Dermis microvascular lymphatic vessel endothelial cell (primary cell): ENCODE measurements at places on chromosomes 3 and 15. TPM values are rescaled to one million over a fixed set of nuclear protein-coding genes. Genes with fewer than 3 reads are reported as not detected.

Gene GP5
- total RNA-seq = 0.13 TPM in 2 replicates

DNA sequence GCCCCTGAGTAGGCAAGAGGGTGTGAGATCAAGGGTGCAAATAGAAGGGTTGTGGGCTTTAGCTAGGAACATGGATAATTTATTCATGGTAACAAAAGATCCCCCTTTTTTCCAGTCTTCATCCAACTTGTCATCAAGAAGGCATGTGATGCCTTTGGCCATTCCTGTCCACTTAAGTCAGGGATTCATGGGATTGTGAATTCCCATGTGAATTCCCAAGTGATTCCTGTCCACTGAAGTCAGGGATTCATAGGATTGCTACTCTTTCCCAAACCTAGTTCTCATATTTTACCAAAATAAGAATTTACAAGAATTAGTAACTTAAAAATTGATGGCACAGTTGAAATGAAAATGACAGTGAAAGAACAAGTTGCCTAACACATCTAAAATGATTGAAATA, 40.8 kb downstream of the HMG20A start:
- no peak for DNase-seq

DNA sequence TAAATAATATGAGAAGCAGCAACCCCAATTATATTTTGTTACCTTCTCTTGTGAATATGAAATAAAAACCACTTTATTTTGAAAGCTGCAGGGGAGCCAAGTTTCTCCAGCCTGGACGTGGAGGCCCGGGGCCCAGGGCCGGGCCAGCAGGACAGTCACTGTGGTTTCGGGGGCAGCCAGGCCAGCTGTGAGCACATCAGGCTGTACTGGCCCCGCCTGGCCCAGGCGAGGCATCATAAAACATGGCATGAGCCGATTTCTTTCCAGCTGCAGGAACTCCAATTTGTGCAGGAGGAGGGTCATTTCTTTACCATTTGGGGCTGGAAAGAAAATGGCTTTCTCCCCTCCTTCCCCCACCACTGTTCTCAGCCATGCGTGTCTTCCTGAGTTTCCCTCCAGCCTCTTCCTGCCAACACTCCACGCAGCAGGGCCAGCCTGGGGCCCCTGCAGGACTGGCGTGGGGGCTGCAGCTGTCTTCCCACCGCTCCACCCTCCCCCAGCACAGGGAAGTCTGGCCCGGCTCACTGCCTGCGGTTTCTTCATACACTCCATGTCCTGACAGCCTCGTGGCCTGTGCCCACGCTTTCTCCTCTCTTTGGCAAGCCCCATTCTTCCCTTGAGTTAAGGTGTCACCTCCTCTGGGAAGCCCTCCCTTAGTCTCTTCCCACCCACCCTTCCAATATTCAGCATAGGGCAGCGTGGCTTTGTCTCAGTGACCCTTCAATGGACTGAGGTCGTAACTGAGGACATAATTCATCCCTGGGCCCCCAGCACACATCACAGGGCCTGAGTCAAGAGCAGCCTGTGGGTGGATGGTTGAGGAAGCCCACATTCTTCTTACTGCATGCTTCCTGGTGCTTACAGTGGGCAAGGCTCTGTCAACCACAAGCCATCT, 135.8 kb downstream of the CHSY1 start:
- no peak for DNase-seq

Gene SLC24A5
- not detected in 2 replicates for total RNA-seq

- no peak for DNase-seq
Measured at GRCh38 chr3:158804441-158804840, 2.6 kb downstream of the MFSD1 start.

DNA sequence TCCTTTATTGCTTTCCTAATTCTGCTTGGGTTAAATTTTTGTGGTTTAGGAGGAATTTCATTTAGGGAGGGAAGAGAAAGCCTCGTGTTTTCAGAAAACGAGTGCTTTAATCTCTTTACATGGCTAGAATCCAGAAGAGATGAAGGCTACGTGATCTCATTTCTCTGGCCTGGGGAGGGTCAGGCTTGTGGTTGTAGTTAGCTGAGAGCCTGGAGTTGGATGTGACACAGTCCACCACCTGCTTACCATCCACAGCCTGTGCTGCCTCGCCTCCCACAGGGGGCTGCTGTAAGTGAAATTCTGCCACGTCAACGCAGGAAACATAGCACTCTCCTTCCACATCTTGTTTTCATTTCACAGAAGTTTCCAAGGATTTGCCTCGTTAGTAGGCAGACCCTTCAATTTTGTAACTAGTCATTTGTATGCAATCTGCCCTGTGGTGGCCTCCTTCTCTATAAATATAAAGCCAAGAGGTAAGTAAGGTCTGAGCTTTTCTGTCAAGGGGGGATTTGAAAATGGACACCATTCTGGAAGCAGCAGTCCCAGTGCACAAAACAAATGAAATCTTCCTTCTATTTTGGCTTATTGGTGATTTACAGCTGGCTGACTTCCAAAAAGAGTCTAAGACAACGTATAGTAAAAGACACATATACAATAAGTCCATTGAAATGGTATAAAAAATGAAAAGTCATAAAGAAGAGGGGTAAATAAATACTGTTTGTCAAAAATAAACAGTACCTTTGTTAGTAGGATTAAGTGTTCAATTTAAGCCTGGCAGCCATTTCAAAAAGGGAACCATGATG, 3.4 kb downstream of the GXYLT2 start:
- no peak for DNase-seq

DNA sequence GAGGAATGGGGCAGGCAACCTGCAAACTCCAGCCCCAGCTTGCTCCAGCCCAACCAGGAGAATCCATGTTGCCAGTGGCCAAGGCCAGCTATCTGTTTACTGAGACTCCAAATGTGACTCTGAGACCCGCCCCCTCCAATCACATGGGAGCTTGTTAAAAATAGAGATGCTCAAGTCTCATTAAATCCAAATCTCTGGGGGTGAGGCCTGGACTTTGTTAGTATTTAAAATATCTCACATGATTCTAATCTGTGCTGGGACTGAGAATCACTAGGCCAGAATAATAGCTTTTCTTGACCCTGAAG, 224.2 kb upstream of the TBL1XR1 start:
- no peak for DNase-seq

Gene ABI3BP
- 6.4 and 16.2 TPM in 2 replicates for total RNA-seq

GRCh38 chr3:114499976-114500375, 206.1 kb downstream of the TIGIT start:
- DNase-seq = no peak

DNA sequence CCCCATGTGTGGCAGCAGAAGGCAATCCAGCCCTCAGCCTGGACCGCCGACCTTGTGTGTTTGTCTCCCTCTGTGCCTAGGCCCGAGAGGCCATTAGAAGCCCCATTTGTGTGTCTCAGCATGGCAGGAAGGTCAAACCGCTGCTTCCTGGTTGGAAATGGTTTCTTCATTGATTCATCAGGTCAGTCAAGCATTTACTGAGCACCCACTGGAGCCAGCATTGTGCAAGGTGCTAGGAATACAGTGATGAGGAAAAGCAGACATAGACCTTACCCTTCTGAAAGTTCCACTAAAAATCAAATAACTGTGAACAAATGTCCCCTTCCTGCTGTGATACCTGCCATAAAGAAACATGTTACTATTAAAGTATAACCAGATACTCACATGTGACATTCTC, 265.9 kb upstream of the CTDSPL start:
- DNase-seq = no peak

DNA sequence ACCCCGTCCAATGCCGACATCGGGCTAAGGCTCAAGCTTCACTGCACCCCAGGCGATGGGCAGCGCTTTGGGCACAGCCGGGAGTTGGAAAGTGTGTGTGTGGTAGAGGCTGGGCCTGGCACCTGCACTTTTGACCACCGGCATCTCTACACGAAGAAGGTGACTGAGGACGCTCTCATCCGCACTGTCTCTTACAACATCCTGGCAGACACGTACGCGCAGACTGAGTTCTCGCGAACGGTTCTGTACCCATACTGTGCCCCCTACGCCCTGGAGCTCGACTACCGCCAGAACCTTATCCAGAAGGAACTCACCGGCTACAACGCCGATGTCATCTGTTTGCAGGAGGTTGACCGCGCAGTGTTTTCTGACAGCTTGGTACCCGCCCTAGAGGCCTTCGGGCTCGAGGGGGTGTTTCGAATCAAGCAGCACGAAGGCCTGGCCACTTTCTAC, 1.0 kb downstream of the PDE12 start:
- DNase-seq = peak; percentile 60

GRCh38 chr15:63998489-63998888, 47.8 kb downstream of the DAPK2 start:
- DNase-seq = no peak

GRCh38 chr15:31508656-31509055, 182.0 kb downstream of the KLF13 start:
- DNase-seq = no peak

DNA sequence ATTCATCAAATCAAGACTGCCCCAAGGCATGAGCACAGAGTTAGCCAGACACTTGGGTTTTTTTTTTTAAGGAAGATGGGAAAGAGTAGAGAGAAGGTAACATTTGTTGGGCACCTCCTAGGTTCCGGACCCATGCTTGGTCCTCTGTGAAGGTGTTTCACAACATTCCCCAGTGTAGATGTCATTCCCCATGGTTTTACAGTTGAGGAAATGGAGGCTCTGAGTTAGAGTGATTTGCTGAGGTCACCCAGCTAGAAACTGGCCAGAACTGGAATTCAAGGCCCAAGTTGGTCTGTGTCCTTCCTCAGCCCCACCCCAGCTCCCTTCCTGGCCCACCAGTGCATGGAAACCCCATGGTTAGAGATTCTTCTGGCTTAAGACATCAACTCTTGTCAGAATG, 19.9 kb downstream of the WNT7A start:
- no peak for DNase-seq

Gene IL17RB
- 0.13 TPM in 2 replicates for total RNA-seq

DNA sequence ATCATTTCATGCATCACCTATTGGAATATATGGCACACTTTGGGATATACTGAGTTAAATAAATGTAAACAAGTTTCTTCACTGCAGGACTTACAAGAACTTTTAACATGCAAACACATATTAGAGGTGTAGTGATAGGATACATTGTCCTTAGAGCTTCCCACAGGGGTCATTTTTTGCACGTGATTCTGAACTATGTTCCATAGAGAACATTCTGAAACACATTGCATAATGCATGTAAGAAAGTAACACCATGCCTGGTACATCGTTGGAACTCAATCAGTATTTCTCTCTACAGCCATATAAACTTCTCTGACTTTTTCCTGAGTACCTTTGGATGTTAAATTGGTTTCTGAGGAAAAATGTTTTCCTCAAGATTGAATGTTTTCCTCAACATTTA, 28.3 kb downstream of the MRAS start:
- no peak for DNase-seq

Gene SCG3
- 0.13 and 0.76 TPM in 2 replicates for total RNA-seq

GRCh38 chr15:48962662-48963523, 826 bp downstream of the SHC4 start:
- no peak for DNase-seq

- DNase-seq = no peak
Measured at GRCh38 chr3:157921811-157922210, 184.4 kb downstream of the SHOX2 start.

GRCh38 chr15:37056177-37057121, 43.9 kb downstream of the MEIS2 start:
- DNase-seq = peak; percentile 26

Gene NR2E3
- under 0.01 and 0.13 TPM in 2 replicates for total RNA-seq

DNA sequence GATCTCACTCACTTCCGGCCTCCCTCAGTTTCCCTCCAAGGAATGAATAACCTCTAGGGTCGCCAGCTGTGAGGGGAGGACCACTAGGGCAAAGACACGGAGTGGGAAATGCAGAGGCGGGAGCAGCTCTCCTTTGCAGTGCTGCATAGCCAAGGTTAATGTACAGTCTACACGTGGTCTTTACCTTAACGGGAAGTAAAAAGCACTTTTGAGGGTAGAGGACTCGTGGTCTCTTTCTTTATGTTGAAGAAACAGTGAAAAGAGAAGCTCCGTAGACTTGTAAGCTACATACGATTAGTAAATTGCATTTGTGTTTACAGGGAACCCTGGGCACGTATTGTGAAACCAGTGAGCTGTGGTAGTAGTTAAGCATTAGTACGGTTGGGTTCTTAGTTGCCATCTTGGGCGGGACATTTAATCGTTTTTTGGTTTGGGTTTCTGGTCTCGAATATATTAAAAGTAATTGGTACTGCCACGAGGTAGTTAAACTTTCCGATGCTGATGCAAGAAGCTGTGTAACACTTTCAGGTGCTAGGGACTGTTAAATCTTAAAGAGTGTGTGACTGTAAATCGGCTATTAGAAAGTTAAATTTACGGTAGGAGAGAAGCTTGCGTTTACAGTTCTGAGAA, 828 bp downstream of the U2SURP start:
- DNase-seq = peak; percentile 26

Gene MUC4
- not detected in 2 replicates for total RNA-seq

DNA sequence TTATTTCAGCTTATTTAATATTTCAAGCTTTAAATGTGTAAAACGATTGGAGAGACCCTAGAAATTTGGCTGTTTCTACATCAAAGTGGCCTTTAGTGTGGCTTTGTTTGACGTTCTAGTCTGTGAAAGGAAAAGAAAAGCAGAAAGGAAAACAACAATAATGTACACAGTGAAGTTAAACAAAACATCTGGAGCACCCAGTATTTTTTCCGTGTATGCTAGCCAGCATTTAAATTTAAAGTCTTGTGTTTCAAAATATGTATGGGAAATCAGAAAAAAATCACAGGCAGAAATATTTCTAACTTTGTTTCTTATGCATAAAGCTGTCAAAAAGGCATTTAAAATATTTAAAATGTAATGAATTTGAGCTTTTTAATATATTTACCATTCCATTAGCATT, 218.1 kb downstream of the NAALADL2 start:
- DNase-seq = no peak

Gene CCDC80
- total RNA-seq = 9.7 and 13.0 TPM in 2 replicates

Gene CALML4
- total RNA-seq = 1.3 and 1.4 TPM in 2 replicates

Gene MST1
- total RNA-seq = 1.8 and 2.1 TPM in 2 replicates

- no peak for DNase-seq
Measured at GRCh38 chr3:19365471-19365870, 217.2 kb downstream of the KCNH8 start.

Gene SMCO1
- not detected in 2 replicates for total RNA-seq

Gene ACKR2
- total RNA-seq = 3.5 and 23.5 TPM in 2 replicates

DNA sequence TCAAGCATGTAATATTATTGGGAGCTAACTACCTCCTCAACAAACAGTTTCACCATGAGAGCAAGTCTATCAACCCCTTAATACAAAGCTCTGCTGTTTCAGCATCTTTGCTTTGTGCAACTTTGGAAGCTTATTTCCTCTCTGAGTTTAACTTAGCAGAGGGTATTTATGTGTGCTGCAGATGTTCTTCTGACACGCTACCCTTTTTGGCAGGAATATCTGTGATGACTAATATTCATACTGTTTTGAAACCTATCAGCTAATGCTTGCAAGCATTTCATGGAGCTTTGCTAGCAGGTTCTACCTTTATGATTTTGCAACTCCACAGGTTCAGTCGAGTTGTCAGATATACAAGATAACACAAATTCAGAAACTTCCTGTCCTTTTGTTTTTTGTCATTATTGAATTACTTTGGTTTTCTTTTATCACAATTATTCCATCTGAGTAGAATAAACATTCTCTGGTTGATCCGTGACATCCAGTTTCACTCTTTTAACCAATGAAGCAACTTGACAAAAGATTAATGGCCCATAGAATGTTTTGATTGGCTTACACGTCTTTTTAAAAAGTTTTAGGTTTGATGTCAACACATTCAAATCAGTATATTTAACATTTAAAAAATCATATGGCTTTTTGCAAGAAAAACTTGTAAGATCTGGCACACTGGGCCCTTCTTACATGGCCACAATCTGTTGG, 1.7 kb upstream of the SLC9A9 start:
- DNase-seq = peak; percentile 41

GRCh38 chr15:68228143-68228970, 1.2 kb downstream of the CLN6 start:
- no peak for DNase-seq

Gene ZNF619
- total RNA-seq = 5.8 and 6.1 TPM in 2 replicates

- no peak for DNase-seq
Measured at GRCh38 chr3:125200731-125201139, 11.8 kb downstream of the SLC12A8 start.
